ENCODE measurements at places on chromosomes 2 and 18.

GRCh38 chr2:111706481-111707001 lies 177.5 kb downstream of the ANAPC1 start:
- no peak for DNase-seq

GRCh38 chr2:105769504-105769903 lies 24.8 kb downstream of the NCK2 start:
- peak; percentile 45 for DNase-seq

DNA sequence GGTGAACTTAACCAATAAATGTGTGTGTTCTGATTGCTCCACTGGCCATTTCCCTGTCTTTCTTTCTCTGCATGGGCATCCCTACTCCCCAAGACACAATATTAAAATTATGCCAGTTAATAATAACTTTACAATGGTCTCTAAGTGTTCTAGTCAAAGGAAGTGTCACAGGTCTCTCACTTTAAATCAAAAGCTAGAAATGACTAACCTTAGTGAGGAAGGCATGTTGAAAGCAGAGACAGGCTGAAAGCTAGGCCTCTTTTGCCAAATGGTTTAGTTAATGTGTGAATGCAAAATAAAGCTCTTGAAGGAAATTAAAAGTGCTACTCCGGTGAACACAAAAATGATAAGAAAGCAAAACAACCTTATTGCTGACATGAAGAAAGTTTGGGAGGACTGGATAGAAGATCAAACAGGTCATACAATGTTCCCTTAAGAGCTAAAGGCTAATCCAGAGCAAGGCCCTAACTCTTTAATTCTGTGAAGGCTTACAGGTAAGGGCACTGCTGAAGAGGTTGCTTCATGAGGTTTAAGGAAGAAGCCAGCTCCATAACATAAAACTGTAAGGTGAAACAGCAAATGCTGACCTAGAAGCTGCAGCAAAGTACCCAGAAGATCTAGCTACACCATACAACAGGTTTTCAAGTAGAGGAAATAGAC lies 44.0 kb upstream of the ARHGAP15 start:
- no peak for DNase-seq

GRCh38 chr18:72325307-72325706 lies 218.8 kb downstream of the CBLN2 start:
- DNase-seq: no peak

GRCh38 chr2:154466226-154466625 lies 232.3 kb upstream of the KCNJ3 start:
- DNase-seq: no peak

- no peak for DNase-seq
Measured at GRCh38 chr2:234218266-234219045, 168.0 kb downstream of the SPP2 start.

GRCh38 chr2:134842930-134843490 lies 4.6 kb downstream of the ACMSD start:
- DNase-seq: no peak

- DNase-seq: no peak
Measured at GRCh38 chr18:58915006-58915799, 50.5 kb downstream of the ZNF532 start.

DNA sequence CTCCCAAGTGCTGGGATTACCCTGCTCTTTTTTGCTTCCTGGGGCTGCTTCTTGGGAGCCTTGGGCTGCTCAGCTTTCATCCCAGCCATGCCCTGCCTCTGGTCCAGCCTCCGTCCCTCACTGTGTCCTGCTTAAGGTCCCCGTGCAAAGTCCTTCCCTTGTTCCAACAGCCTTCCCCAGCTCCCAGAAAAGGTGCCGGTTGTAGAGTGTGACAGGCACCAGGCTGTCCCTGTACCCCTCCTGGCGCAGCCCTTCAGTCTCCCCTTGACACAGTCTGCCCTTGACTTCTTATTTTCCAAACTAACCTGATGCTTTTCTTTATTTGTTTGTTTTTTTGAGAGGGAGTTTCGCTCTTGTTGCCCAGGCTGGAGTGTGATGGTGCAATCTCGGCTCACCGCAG lies 20.1 kb upstream of the ALPI start:
- DNase-seq: no peak

GRCh38 chr2:44004735-44005602 lies 9.2 kb upstream of the LRPPRC start:
- no peak for DNase-seq

GRCh38 chr18:59921384-59921891 lies 21.6 kb downstream of the PMAIP1 start:
- no peak for DNase-seq

- no peak for DNase-seq
Measured at GRCh38 chr2:10544252-10544651, 96.1 kb upstream of the ODC1 start.

DNA sequence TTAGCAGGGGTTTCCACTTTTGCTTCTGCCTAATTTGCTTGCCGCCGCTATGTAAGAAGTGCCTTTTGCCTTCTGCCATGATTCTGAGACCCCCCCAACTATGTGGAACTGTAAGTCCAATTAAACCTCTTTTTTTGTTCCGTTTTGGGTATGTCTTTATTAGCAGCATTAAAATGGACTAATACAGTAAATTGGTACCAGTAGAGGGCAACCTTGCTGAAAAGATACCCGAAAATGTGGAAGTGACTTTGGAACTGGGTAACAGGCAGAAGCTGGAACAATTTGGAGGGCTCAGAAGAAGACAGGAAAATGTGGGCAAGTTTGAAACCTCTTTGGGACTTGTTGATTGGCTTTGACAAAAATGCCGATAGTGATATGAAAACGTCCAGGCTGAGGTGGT lies 216.1 kb upstream of the FSIP2 start:
- no peak for DNase-seq

- DNase-seq: no peak
Measured at GRCh38 chr2:128032092-128032491, 4.2 kb upstream of the SAP130 start.

GRCh38 chr2:172722481-172722880 lies 13.2 kb upstream of the RAPGEF4 start:
- no peak for DNase-seq

- no peak for DNase-seq
Measured at GRCh38 chr2:138948070-138948539, 167.9 kb upstream of the NXPH2 start.

DNA sequence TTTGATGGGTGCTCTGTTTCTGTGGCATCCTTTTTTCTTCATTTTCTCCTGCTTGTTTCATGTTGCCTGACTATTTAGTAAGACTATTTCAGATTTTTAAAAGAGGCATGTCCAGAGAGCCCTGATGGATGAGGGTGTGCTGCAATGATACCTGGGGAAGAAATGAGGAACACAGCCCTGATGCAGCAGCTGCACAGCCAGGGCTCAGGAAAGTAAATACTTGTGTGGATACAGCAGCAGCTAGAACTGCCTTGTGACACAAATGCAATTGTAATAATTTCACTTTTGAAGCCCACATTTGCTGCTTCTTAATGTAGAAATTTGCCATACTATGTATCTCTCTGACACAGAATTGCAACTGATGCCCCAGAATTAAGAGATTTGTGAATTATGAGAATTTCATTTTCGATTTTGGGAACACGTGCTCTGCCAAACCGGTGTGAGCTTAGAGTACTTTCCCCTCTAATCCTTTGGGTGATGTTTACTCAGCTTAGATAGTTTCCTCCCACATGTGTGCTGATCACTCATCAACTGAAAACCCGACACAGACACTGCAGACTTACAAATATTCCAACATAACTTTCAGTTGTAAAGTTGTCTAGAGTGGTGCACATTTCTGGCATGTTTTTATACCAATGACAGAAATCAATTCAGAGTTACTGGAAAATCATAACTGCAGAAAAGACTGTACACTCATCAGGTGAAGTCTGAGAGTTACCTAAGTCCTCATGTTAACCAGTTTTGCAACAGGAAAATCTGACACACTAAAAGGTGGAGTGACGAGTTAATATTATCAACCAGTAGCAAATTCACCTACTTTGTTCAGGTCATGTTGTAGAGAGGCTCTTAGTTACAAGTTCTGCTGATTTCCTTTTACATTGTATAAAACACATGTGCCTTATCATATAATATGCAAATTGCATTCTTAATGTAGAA lies 383.4 kb downstream of the CBLN2 start:
- no peak for DNase-seq

GRCh38 chr18:48925491-48925780 lies 25.3 kb downstream of the SMAD7 start:
- DNase-seq: no peak

GRCh38 chr18:75779450-75779849 lies 351.9 kb upstream of the SMIM21 start:
- DNase-seq: no peak

DNA sequence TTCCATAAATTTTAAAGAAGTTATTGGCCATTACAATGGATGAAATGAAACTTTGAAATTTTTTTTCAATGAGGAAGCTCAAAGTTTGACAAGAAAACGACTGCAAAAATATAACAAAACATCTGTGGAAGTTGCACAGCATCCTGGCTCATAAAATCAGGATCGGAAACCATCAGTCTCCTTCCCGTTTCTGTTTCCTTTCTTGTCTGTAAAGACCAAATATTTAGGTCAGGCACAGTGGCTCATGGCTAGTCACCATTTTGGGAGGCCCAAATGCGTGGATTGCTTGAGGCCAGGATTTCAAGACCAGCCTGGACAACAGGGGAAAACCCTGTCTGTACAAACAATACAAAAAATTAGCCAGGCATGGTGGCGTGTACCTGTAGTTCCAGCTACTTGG lies 27.6 kb upstream of the SSB start:
- DNase-seq: no peak

DNA sequence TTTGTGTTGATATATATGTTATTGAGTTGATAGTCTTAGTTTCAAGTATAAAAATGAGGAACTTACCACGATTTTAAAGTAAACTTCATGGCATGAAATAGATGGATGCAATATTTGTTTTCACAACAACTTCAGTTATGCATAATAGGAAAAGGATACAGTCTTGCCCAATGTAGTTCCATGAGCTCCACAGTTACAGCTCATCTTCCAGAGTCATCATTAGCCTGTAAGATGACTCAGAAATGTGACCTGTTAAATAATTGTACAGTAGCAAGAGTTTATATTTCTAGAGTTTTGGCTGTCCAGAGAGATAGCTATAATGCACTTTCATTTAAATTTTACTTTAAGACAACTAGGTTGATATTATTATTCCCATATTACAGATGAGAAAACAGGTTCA lies 80.9 kb upstream of the ARHGAP28 start:
- no peak for DNase-seq

DNA sequence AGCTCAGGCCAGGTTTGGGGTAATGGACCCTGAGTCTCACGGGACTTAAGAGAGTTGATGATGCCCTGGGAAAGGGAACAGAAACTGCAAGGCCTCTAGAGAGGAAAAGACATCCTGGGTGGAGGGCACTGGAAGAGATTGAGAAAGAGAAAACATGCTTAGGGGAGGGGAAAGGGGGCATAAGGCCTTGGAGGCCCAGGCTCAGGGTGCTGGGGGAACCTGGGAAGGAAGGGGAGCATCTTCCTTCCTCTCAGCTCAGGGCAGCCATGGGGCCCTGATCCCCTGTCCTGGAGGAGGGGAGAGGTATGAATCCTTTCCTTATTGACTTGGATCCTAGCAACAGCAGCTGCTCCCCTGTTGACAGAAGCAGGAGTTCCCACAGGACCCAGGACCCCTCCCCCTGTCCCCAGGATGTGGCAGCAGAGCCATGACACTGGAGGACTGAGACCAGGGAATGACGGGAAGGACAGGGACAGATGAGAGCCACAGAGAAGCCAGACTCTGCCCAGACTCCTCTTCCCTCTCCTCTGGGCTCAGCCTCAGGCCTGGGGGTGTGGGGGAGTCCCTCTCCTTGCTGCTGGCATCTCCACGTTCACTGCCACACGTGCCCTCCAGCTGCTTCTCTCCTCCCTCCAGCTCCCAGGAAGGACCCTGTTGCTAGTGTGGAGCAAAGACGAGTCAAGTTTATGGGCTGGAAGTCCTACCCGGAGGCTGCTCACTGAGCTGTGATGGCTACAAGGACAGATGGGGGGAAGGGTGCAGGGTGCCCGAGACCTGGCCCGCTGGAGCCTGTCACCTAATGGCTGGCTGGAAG lies 815 bp downstream of the GPBAR1 start:
- no peak for DNase-seq

DNA sequence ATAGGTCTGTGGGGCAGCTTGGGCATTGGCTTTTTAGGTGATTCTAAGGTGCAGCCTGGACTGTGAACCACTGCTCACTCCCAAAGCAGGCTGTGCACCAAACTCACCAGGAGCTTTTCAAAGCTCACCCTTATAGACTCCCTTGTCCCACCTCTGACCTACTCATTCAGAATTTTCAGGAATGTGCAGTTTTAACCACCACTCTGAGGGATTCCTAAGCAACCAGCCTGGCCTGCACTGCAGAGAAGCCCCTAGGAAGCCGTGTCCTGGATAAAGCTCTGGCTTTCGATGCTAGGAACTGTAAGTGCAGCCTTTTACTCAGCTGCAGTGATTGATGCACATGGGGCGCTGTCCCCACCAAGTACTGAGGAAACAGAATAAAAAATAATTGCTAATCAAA lies 33.0 kb downstream of the MRO start:
- no peak for DNase-seq

- DNase-seq: peak; percentile 39
Measured at GRCh38 chr2:178761759-178762371, 45.4 kb downstream of the TTN start.

GRCh38 chr2:136185981-136186776 lies 68.2 kb upstream of the CXCR4 start:
- DNase-seq: no peak

DNA sequence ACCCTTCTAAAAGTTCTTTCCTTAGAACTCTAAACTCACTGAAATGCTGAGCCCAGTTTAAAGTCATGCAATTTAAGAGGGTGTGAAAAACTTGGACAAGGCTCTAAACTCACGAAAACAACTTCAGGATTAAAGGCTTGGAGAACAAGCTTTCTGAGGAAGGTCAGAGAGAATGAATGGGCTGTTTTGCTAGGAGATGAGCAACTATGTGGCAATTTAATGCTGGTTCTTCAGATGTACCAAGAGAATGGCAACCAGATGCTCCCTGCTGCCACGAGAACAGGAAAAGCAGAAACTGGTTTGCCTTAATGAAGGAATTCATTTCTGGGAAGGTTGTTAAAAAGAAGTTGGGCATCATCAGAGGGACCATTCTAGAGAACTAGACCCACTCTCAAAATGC lies 77.8 kb upstream of the PMAIP1 start:
- no peak for DNase-seq

GRCh38 chr2:29450596-29451222 lies 335.5 kb downstream of the CLIP4 start:
- no peak for DNase-seq

GRCh38 chr18:67717800-67718199 lies 201.3 kb upstream of the DSEL start:
- no peak for DNase-seq

- no peak for DNase-seq
Measured at GRCh38 chr18:9494778-9495331, 19.5 kb downstream of the RALBP1 start.

- no peak for DNase-seq
Measured at GRCh38 chr2:211722928-211723327, 815.7 kb downstream of the ERBB4 start.

- DNase-seq: peak; percentile 41
Measured at GRCh38 chr2:201220102-201220570, 37.2 kb downstream of the CASP10 start.

- DNase-seq: no peak
Measured at GRCh38 chr2:18998491-18998890, 359.9 kb downstream of the OSR1 start.
